ENCODE measurements at places on chromosomes 2 and 18. TPM values are rescaled to one million over a fixed set of nuclear protein-coding genes. Genes with fewer than 3 reads are reported as not detected.

DNA sequence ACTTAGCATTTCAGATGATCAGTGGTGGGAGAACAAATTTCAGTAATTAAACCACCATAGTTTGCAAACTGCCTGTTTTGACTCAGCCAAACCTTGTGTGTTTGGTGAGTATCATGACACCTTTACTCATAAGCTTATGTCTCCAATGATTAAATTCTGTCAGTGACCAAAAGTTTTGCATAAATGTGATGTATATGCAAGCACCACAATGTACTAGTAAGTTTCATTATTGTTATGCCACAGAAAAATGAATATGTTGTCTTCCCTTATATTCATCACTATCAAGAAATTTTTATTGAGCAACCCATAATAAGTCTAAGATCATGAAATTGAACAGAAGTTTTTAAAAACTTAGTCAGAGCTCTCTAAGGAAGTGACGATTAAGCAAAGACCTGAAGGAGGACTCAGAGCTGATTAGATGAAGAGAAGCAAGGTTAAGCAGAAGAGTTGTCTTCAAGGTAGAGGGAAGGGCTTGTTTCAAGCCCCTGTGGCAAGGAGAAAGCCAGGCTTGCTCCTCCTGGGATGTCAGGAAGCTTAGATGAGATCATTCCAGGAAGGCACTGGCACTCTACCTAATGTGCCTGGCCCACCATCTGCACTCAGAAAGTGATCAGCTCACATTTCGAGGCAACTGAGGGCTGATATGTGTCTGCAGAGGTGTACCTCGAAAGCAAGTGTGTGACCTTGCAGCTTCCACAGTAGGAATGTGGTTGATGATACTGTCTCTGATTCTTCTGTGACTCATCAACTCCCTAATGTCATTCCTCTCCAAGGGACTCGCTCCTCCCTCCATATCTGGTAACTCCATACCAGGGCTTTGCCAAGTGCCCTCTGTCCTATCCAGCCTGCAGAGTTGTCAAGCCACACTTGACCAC lies 54.7 kb downstream of the KCTD18 start:
- DNase-seq = no peak

GRCh38 chr2:216673609-216674008 lies 21.7 kb downstream of the IGFBP5 start:
- DNase-seq = no peak

The TMX3 gene
- 30.2 TPM for total RNA-seq

The POTEI gene
- total RNA-seq = not detected

- DNase-seq = peak; percentile 31
Observed at GRCh38 chr2:9318461-9319337, 104.6 kb downstream of the ITGB1BP1 start.

DNA sequence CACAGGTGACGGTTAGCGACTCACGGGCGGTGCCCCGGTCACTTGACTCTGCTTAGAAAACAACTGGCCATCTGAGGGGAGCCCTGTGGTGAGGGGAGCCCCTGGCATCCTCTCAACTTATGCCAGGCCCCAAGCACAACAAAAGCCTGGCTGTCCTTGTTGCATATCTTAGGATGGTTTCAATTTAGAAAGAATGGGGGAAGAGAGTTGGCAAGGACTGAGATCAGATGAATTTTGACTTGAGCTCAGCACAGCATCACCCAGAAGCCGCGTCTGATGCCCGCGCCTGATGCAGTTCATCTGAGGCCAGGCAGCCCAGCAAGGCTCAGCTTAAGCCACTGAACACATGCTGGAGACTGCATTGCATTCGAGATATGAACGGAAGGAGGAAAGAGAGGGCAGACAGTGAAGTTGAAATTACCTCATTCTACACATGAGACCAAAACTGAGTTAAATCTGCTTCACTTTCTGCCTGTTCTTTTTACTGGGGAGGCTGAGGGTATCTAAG lies 36.8 kb downstream of the MYT1L start:
- no peak for DNase-seq

DNA sequence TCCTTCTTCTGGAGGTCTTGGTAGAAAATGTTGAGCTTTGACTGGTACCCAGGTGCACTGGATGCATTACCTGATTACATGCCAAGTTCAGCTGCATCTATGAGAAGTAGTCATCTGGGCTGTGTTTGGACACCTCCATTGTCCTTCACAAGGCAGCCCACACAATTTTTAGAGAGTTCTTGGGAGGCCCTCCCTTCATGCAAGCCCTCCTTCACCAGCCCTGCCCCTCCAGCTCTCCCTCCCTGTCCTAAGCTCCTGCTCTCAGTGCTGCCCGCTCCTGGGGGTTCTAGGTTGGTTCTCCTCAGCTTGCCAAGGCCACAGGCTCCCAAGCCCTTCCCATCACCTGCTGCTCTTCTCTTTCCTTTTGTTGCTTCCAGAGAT lies 148.7 kb downstream of the DYSF start:
- no peak for DNase-seq

The PLEK gene
- 9.0 TPM for total RNA-seq

The FOXD4L1 gene
- total RNA-seq = 1.3 TPM

GRCh38 chr2:189854940-189855339 lies 70.7 kb downstream of the PMS1 start:
- DNase-seq = no peak

- DNase-seq = no peak
Observed at GRCh38 chr2:110716959-110717645, 15.3 kb upstream of the ACOXL start.

DNA sequence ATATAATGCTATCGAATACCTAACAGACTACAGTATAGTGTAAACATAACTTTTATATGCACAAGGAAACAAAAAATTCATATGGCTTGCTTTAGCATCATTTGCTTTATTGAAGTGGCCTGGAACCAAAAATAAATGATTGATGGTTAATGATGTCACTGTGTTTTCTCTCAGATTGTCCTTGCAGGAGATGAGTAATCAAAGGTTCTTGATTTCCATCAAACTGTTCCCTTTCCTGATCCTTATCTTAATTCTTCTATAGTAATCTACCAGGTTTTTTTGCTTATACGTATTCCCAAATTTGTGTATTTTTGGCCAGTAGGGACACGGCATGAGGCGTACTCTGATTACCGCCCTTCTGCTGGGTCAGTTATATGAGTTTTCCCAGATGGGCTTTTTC lies 104.9 kb upstream of the CXCR4 start:
- DNase-seq = no peak

The CCDC148 gene
- total RNA-seq = 1.8 TPM

- DNase-seq = no peak
Observed at GRCh38 chr18:67845035-67845434, 328.5 kb upstream of the DSEL start.

The CLEC4F gene
- not detected for total RNA-seq

The SERPINB8 gene
- total RNA-seq = 29.4 TPM

The NEB gene
- total RNA-seq = 1.7 TPM

GRCh38 chr18:27887287-27887686 lies 289.6 kb downstream of the CDH2 start:
- no peak for DNase-seq

The FLACC1 gene
- total RNA-seq = 0.98 TPM

The CRYGD gene
- not detected for total RNA-seq

The CGREF1 gene
- total RNA-seq = 2.8 TPM

GRCh38 chr2:20584045-20584398 lies 66.9 kb downstream of the HS1BP3 start:
- no peak for DNase-seq

- DNase-seq = no peak
Observed at GRCh38 chr2:121665504-121665903, 16.2 kb upstream of the CLASP1 start.

- no peak for DNase-seq
Observed at GRCh38 chr2:46146866-46147502, 150.2 kb upstream of the EPAS1 start.

DNA sequence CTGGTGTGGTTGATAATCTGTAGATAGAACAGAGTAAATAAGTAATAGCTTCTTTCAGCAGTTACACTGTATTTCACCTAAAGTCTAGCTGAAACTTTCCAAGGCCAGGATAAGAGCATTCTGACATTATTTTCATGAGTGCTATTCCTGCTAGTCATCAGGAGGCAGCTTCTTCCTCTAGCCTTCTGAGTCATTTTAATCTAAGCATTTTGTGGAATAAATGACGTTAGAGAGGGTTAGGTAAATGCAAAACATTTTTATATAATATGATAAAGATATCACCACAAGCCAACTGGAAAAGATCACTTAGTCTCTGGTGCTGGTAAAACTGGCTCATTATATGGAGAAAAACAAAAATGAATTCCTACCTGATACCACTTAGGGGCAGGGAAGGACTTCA lies 138.5 kb downstream of the MEP1B start:
- no peak for DNase-seq

DNA sequence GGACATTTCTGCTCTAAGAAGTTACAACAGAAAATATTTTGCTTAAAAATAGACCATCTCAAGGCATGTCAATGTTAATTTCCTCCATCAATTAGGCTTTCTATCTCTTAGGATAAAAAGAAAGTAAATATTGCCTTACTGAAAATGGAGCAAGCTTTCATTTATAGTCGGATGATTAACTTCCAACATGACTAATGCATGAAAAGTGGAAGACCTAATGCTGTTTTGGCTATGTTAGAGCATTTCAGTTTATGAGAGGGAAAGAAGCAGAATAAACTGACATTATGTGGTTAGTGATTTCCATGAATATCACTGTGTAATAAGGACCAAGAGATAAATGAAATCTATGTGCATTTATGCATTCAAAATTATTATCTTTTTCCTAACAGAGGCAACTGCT lies 475.2 kb upstream of the UBE2E3 start:
- no peak for DNase-seq

The ABCA12 gene
- total RNA-seq = not detected

The ZNF513 gene
- 15.3 TPM for total RNA-seq

DNA sequence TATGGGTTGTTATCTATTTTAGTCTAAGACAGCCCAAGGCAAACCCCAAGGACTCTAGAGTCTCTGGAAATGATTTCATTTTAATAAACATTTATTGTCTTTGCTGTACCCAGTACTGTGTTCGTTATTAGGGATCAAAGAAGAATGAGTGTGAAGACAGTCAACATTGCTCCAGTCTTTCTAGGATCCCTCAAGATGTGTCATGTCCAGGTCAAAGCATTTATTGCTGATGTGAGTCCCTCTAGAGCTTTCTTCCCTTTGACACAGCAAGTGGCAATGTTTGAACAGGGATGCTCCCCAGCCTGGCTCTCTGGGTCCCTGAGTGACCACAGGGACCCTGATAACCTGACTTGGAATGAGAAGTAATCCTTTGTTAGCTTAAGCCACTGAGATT lies 123.1 kb upstream of the STK17B start:
- DNase-seq = no peak

The CEBPZ gene
- total RNA-seq = 37.9 TPM

The XDH gene
- total RNA-seq = not detected

The RASGRP3 gene
- 4.0 TPM for total RNA-seq

DNA sequence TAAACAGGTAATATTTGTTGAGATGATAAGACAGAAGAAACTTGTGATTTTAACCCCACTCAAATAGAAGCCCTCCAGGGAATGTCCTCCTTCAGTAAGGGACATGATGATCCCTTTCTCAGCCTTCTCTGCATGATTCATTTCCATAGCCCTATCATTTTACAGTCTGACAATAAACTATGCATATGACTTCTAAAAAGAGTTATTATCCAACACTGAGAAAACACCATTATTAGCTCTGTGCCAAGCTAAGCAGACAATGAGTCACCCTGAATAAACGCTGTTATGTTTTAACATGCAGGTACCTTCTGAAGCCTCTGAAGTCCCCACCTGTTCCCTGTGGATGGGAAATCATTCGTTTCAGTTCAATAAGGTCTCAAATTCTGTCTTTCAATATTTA lies 54.7 kb downstream of the DTNB start:
- no peak for DNase-seq

The SLC5A7 gene
- not detected for total RNA-seq

DNA sequence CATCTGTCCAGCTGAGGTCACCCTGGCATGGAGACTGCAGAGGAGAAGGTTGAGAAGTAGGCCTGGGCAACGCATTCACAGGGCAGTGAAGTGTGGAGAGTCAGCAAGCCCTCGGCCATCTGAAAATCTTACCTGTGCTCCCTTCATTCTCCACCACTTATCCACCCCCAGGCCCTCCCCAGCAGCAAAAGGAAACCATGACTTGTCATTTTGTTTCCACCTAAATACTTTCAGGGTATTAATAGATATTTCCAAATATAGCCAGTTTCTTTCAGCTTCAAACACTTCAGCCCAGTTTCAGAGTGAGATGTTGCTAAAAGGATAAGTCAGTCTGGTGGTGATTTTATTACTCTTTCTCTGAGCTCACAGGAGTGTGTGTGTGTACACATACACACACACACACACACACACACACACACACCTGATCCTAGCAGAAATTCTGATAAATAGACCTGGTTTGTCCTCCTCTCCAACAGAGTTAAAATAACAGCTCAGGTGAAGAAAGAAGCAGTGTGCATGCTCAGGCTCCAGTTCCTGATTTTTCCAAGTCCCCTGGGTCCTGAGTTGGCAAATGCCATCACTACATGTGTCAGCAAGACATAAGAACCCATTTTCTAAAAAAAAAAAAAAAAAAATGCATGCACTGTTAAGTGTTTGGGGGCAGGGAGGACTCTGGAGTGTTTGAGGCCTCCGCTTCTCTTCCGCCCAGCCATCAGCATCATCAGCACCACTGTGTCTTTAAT lies 82.8 kb downstream of the LOXHD1 start:
- no peak for DNase-seq

- DNase-seq = no peak
Observed at GRCh38 chr2:47561906-47562305, 158.9 kb downstream of the MSH2 start.

The DOCK10 gene
- 16.7 TPM for total RNA-seq

GRCh38 chr2:237759176-237759575 lies 39.4 kb upstream of the RBM44 start:
- DNase-seq = no peak

GRCh38 chr2:27622921-27623384 lies 5.9 kb downstream of the CCDC121 start:
- no peak for DNase-seq

The IL1F10 gene
- total RNA-seq = not detected

The B3GNT7 gene
- 3.3 TPM for total RNA-seq

- no peak for DNase-seq
Observed at GRCh38 chr18:28411806-28412205, 234.9 kb upstream of the CDH2 start.

DNA sequence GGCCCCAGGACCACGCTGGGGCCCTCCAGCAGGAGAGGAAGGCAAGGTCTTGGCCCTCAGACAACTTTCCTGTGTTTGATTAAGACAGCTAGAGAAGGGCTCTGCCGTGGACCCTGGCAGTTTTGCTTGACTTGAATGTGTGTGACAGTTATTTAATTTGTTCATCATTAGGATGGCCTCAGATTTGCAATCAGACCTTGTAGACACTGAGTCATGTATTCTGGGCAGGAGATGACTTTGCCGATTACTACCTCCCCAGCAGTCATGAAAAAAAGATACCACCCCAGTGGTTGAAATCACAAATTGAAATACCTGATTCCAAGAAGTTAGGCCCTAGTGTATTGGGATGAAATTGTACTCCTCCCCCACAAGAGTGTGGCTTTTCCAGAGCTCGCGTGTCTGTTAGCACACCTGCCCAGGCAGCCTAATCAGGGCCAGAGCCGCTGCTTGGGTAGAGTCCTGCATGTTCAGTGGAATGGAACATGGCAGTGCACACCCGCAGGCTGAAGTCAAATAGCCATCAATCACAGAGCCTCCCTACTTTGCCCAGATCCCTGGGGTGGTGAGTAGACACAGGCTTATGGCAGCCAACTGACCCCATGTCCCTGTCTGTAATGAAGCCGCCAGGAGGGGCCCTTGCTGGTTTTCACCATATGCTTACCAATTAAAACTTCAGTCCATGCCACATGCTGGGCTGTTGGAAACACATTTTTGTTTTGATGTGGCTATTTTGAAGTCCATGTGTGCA lies 122.5 kb downstream of the TPGS2 start:
- DNase-seq = no peak

All from tibial nerve (tissue), 4 donors.